Hypothalamus (tissue), 51 donors: ENCODE measurements at places on chromosomes 2 and 18.
A peak's percentile ranks its signal among the peaks of the same experiment; 100 is the strongest.

DNA sequence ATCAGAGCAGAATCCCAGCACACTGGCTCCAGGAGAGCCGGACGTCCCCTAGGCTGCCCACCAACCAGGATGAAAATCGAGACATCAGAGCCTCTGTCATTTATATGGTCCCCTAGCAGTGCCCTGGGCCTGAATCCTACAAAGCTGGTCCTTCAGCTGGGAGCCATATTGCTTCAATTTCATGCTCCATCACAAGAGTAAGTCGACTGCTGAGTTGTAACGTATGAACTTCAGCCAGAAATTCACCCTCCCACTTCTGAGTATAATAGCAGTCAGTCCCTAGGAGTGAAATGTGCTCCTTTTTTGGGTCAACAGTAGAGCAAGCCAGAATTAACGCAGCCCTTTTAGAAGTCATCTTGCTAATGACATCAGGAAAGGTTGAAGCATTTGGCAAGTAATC lies 126.4 kb downstream of the CCBE1 start:
- DNase-seq, result no peak

DNA sequence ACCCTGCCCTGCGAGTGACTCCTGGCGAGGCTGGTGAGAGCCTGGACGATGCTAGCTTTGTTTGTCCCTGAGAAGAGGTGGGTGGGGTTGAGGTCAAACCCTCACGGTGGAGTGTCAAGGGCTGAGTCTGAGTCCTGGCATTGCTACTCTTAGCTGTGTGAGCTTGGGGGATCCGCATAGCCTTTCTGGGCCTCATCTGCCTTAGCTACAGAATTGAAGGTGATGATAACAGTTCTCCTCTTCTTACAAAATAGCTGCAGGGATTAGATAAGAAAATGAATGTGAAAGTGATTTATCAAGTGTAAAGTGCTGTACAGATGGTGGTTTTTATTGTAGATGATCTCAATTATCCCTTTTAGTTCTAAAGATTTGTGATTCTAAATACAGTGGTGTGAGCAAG lies 144.6 kb downstream of the LPIN1 start:
- no peak for DNase-seq

GRCh38 chr2:231662028-231662810 lies 46.1 kb upstream of the PTMA start:
- peak; percentile 91 for DNase-seq

GRCh38 chr2:46982351-46983064 lies 66.9 kb upstream of the MCFD2 start:
- DNase-seq, result no peak

- no peak for DNase-seq
These were observed 57.7 kb downstream of the ODC1 start for GRCh38 chr2:10390369-10390801.

DNA sequence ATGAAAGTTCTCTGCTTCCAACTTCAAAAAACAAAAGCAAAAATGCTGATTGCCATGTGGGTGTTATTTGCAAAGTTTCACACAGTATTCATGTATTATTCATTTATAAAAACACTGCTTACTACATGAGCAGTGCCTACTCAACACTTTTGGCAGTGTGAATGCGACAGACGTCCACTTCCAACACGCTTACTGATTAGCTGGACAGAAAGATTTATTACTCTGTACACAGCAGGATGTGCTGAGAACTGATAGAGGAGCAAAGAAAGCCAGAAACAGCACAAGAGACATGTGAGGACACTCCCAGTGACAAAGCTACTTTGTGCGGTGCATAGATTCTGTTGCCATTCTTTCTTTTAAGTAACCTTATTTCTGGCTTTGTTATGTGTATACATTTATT lies 258.8 kb downstream of the DLGAP1 start:
- DNase-seq, result no peak

GRCh38 chr2:197254776-197255530 lies 55.6 kb downstream of the ANKRD44 start:
- DNase-seq, result no peak

DNA sequence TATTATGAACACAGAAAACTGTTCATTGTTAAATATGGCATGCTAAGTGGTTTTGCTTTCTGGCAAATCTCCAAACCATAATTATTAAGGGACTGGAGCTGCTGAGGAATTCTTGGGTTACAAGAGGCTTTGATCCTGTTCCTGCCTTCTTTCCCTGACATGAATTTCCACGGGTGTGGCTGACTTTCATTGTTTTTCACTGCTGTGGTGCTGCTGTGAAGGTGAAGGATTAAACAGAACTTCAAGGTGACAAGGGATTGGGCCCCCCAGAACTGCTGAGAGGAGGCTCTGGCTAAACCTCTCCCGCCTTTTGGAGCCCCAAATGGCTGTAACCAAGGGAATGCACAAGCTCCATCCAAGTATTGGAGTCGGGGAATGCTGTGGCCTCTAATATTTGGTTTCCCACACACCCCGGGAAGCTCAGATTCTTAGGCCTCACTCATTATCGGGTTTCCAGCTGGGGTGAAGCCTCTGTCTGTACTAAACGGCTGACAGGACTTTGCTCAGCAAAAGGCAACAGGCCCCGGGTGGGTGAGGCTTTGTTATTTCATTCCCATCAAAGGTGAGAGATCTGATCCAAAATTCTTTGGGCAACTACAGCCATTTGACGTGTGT lies 29.0 kb upstream of the ZFP36L2 start:
- no peak for DNase-seq

- no peak for DNase-seq
These were observed 796 bp downstream of the MYO1B start for GRCh38 chr2:191245869-191246531.

DNA sequence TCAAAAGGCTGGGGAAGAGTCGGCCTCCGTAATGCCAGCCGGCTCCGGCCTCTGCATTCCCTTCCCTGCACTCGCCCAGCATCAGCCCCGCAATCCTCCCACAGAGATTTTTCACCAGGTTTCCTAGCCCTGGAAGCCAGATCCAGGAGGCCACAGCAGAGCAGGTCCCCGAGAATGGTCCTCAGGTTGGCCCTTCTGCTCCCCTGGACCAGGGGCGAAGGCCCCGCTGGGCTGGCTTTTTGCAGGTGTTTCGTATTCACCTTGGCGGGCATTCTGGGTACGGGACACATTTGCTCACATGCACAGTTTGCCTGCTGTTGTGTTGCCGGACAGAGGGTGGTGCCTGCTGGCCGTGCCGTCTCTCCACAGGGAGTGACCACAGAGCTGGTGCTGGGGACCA lies 309.5 kb downstream of the NDUFA10 start:
- no peak for DNase-seq

- no peak for DNase-seq
These were observed 51.9 kb upstream of the RMDN2 start for GRCh38 chr2:37873229-37873628.

GRCh38 chr2:14944562-14945346 lies 312.2 kb downstream of the LRATD1 start:
- DNase-seq, result no peak

- no peak for DNase-seq
These were observed 1004.1 kb upstream of the NRXN1 start for GRCh38 chr2:52036024-52036423.

DNA sequence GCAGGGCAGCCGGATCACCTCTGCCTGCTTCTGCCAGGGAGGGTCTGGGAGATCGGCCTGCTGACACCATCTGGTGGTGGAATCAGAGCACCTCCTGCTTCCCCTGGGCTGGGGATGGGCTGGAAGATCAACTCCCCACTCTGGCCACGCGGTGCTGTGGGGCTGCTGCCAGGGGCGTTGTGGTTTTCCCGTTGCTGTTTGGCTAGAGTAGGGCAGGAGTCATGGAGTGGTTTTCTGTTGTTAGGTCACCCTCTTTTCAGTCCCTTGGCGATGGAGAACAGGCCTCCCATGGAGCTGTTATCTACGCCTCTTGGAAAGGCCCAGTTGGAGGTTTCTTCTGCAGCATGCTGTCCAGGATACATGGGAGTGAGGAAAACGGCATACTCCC lies 15.2 kb downstream of the BCL2L11 start:
- no peak for DNase-seq

DNA sequence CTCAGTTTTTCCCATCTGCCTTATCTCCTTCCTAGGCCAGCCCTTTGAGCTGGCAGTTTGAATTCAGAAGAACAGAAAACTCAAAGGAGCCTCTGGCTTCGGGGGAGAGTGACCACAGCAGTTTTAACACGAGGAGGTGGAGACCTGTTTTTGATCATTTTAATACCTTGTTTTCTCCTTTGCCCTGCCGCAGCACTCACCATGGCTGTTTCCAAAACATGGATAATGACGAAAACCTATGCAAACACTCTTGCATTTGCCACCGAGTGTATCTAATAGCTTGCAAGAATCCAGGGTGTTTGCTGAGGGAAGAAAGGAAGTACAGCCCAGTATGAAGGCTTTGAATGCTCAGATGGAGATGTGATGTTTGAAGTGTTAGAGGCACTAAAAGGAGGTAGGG lies 167.1 kb downstream of the PRKCE start:
- no peak for DNase-seq

DNA sequence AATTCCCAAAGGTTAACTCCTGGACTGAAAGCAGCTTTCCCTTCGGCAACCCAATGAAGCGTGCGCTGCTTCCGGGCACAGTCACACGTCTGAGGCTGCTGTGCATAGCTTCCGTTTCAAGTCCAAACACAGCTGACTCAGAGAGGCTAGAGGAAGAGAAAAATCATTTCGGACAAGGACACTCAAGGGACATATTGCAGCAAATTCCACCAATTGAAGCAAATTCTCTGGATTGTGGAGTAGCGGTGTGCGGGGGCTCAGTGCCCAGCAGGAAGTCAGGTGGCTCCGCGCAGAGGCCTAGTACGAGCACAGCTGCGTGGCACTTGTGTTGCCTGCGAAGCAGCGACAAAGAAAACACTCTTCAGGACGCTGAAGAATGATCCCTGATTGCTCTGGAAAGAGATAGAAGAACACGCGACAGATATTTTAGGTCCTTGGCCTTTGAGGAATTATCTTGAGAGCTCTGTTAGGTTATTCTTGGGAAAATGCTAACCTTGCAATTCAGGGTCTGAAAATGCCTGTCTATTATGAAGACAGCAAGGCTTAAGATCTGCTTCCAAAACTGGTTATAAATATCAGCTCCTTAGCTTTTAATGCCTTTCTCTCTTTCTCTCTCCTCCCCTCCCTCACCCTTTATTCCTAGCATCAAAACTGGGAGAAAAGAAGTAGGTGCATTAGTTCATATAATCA lies 352.6 kb upstream of the DLGAP1 start:
- no peak for DNase-seq

DNA sequence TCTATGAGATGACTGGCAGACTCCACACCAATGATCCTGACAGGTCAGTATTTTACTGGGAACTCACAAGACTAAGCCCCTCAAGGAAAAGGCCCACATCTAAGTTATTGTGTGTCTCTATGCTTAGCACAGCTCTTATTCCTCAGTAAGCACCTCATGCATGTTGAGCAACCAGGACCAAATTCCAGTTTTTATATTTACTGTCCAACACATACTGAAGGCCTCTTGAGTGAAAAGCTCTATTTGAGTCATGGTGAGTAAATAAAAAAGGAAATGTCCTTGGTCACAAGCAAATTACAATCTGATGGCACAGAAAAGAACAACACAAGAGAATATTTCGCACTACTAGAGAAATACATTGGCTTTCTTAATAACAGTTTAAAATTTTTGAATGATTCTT lies 87.9 kb upstream of the ETAA1 start:
- DNase-seq, result no peak

GRCh38 chr2:46277431-46278190 lies 19.6 kb upstream of the EPAS1 start:
- no peak for DNase-seq

- no peak for DNase-seq
These were observed 182.4 kb upstream of the TMEFF2 start for GRCh38 chr2:192377173-192377572.

GRCh38 chr2:21694079-21694878 lies 570.5 kb downstream of the TDRD15 start:
- no peak for DNase-seq

DNA sequence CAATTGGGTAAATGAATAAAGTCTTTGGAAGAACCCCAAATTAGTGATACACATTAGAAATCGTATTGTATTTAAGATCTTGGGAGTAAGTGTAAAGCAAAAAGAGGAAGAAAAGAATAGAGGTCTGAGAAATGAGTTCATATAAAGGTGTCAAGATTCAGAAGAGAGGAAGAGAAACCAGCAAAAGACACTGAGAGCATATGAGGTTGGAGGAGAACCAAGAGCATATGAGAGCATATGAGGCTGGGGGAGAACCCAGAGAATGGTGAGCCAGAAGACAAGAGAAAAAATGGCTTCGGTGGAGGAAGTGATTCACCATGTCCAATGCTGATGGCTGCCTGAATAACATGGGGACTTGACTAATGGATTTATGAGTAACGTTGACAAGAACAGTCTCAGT lies 620.1 kb upstream of the GCFC2 start:
- no peak for DNase-seq

DNA sequence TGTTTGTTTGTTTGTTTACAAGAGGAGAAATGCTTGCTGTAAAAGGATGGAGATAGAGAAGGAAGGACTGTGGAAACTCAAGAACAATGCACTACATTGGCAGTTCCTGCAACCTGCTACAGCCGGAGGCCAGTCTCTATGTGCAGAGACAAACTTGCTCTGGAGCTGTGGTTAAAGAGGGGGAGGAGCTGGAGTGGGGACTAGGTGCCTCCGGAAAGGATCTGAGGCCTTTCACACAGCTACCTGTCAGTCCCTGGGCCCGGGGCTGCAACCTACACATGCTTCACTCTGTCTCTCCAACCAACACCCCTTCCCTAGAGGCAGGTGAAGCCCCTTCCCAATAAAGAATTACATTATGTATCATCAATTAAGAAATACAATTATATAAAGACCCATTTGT lies 1234.0 kb upstream of the ZEB2 start:
- DNase-seq, result no peak

DNA sequence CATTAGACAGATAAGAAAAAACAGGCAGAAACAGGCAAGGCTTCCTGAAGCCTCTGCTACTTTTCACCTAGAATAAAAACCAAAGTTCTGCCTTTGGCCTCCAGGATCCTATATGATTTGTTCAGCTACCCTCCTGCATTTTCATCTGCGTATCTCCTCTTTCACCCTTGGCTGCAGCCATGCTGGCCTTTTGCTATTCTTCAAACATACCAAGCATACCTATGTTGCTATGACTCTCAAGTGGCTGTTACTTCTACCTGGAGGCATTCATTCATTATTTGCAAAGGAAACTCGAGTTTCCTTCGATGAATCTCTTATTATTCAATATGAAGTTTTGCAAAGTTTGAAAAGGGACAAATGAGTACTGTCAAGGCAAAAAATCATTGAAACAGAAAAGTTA lies 106.4 kb upstream of the HNMT start:
- no peak for DNase-seq

- DNase-seq, result no peak
These were observed 89.7 kb downstream of the KCTD1 start for GRCh38 chr18:26458526-26459232.
